ENCODE measurements at places on chromosomes 6 and 20.

DNA sequence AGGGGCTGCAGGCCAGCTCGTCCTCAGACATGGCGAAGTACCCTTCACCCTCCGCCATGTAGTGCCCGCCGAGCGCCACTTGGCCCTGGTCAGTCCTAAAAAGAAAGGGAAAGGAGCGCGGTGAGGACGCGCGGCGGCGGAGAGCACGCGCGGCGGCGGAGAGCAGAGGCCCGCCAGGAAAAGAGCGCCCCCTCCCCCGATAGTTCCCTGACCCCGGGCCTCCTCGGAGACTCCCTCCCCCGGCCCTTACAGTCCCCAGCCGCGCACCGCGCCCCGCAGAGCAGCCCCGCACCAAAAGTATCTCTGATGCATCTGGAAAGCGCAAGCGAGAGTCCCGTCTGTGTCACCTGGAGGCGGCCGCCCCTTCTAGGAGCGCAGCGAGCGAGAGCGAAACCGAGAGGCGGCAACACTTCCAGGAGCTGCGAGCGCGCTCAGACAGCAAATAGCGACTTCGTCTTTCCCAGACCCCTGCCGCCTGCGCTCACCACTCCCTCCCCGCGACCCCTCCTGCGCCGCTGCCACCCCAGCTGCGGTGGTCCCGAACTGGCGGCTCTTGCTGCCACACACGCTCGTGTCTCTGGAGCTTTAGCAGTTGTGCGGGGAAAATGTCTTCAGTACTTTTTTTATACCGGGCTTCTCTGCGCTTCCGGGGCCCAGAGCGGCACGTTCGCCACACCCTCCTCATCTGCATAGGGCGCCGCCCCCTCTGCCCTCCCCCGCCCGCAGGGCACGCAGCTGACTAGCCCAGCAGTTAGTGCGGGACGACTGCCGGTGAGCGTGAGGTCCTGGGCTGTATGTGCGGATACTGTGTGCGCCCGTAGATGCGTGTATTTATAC lies at the start of gene TENT5A:
TENT5A (minus strand) TSS at position 598 of the 837 bp plus-strand sequence; CDS start at position 58, 540 bp downstream.
- DNase-seq, result no peak

- DNase-seq, result no peak
Measured at GRCh38 chr6:135176464-135176863, 4.6 kb upstream of the MYB start.

GRCh38 chr6:161413355-161413771 lies 139.5 kb upstream of the AGPAT4 start:
- DNase-seq, result no peak

- DNase-seq, result no peak
Measured at GRCh38 chr6:10175362-10175761, 239.5 kb downstream of the TFAP2A start.

DNA sequence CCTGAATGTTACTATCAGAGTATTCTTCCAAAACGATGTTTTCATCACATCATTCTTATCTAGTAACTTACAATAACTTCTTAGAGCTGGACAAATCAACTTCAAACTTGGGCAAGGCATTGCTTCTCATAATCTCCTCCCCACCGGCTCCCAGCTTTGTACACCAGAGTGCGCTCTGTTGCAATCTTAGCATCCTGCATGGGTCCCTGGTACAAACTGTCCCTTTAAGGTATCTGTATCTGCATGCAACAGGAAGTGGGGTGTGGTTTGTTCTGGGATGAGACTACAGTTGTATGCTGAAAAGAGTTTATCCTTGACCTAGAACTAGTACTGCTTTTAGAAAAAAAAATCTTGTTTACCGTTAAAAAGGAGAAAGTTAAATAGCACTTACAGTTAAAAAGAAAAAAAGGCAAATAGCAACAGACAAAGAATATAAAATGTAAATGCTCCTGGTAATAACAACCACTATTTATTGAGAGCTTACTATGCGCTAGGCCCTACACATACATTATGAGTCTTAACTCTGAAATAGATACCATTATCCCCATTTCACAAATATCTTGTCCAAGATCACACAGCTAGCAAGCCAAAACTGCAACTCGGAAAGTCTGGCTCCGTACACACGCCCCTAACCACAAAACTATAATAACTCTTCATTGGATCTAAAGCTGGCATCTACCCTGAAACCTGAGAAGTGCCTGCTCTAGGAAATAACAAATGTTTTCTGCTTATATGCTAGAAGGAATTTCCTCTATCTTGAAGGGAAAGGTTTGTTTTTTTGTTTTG lies 9.8 kb upstream of the HECA start:
- DNase-seq, result no peak

GRCh38 chr20:54043076-54043967 lies 27.1 kb downstream of the BCAS1 start:
- DNase-seq, result no peak

DNA sequence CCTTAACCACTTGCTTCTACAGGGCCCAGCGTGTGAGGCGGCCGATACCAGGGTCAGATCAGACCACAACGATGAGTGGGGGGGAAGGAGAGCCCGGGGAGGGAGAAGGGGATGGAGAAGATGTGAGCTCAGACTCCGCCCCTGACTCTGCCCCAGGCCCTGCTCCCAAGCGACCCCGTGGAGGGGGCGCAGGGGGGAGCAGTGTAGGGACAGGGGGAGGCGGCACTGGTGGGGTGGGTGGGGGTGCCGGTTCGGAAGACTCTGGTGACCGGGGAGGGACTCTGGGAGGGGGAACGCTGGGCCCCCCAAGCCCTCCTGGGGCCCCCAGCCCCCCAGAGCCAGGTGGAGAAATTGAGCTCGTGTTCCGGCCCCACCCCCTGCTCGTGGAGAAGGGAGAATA lies 2.8 kb downstream of the RING1 start:
- no peak for DNase-seq

- no peak for DNase-seq
Measured at GRCh38 chr6:149164199-149164750, 153.2 kb upstream of the TAB2 start.

DNA sequence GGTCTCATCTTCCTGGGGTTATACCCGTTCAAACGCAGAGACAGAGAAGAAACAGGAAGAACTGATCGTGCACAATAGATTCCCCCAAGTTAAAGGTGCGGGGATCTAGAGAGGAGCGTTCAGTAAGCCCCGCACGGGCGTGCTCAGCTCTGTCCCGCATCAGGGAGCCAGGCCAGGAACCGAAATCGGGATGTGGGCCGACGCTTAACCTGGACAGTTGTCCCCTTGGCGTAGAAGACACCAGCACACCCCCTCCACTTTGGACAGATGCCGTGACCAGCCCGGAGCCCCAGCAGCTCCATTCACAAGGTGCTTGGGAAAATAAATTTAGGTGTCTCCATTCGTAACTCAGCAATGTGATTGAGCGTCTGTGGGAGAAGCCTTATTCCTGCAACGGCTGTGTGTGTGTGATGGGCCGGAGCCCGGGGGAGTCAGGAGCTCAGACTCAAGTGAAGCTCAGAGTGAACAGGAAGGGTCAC lies 24.0 kb upstream of the GATA5 start:
- no peak for DNase-seq

DNA sequence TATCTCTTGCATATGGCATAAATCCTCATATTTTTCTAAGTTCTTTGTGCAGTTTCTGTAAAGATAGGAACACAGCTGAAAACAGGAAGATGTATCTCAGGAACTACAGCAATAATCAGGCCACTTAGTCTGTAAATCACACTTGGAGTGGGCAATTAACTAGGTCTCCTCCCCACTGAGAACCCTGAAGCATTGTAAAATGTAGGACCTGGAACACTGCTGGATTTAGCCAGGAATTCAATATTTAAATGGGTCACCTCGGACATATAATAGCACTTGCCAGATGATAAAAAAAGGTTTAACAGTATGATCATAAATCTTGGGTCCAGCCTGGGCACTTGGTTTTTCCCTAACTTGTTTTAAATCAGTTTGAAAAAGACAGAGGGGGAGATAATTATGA lies 155.0 kb downstream of the GRM1 start:
- no peak for DNase-seq

GRCh38 chr20:41306061-41306727 lies 11.3 kb downstream of the ZHX3 start:
- no peak for DNase-seq

DNA sequence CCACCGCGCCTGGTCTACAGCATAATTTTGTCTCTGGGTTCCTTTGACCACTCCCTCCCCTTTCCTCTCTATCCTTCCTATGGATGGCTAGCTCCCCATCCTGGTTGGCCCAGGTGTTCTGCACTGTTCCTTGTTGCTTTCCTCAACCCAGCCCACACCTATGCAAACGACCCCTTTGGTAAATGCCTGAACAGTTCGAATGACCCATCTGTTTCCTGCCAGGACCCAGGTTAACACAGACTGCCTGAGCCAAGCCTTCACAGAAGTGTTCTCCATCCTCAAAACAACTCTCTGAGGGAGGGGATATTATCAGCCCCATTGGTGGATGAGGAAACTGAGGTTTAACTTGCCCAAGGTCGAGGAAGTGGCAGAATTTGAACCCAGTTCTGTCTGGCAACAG lies 44.8 kb upstream of the CCDC167 start:
- no peak for DNase-seq

- no peak for DNase-seq
Measured at GRCh38 chr6:140663094-140663493, 1288.6 kb upstream of the CITED2 start.

DNA sequence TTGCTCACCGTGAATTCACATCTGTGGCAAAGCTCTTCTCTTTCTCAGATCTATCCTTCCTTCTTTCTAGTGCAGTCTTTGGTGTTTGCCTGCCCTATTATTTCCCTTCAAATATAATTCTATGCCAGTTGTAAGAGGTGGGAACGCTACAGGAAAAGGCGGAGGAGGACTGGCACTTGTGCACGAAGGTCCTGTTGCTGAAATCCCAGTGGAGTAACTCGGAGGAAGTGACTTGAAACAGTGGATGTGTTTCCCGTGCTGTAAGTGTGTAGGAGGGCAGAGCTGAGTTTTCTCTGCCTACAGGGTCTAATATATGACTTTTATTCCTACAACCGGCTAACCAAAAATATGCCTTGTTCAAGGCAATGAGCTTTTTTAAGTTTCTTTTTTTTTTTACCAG lies 754.8 kb downstream of the QKI start:
- DNase-seq, result no peak

DNA sequence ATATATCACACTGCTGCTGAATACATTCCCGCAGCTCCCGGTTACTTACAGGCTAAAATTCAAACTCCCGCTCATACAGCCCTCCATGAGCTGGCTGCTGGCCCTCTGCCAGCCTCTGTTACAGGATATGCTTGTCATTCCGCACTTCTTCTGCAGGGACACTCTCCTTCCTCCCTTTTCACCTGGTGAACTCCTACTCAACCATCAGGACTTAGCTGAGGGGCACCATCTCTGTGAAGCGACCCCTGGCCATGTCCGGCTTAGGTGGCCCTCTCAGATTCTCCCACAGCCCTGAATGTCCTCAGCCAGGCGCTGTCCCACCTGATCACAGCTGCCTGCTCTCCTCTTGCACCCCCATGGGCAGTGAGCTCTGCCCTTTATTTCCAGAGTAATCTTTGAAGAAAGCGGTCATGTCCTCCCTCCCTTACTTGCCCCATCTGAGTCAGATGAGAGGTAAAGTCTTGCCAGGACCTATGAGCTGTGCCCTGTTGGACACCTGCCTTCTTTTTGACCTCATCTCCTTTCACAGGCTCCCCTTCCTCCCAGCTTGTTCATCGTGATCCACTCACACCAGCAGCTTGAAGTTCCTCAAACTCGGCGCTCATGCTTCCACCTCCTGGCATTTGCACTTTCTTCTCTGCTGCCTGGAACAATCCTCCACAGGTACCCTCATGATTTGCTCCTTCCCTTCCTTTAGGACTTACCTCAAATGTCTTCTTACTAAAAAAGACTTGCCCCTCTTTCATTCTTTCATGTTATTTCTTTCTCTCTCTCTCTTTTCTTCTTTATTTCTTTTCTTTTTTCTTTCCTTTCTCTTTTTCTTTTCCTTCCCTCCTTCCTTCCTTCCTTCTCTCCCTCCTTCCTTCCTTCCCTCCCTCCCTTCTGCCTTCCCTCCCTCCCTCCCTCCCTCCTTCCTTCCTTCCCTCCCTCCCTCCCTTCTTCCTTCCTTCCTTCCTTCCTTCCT lies 5.6 kb downstream of the CYP24A1 start:
- no peak for DNase-seq

DNA sequence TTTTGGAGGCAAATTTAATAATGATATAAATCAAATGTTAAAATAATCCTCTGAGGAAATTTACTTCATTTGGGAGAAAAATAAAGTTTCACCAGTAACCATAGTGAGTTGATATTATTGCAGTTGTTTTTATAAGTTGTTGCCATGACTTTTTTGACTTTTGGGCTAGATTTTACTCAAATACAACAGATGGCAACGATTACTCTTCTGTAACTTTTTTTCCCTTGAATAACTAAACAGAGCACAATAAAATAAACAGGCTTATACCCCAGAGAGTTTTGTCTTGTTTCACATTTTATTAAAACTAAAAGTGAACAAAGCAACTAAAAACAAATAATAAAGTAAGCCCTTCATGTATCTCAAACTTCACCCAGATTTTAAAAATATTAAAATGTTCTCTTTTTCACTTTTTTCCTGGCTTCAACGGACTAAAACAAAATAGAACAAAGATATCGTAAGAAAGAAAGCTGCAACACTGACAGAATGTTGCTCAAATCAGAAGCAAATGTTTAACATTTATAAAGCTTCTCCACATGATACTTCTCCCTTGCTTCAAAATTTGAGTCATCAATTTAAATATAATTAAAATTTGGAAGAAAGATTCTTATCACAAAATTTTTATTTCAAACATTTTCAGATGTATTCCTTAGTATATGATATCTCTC lies 42.5 kb upstream of the BMP5 start:
- no peak for DNase-seq

GRCh38 chr20:35942243-35942642 lies 12.1 kb downstream of the SCAND1 start:
- no peak for DNase-seq

DNA sequence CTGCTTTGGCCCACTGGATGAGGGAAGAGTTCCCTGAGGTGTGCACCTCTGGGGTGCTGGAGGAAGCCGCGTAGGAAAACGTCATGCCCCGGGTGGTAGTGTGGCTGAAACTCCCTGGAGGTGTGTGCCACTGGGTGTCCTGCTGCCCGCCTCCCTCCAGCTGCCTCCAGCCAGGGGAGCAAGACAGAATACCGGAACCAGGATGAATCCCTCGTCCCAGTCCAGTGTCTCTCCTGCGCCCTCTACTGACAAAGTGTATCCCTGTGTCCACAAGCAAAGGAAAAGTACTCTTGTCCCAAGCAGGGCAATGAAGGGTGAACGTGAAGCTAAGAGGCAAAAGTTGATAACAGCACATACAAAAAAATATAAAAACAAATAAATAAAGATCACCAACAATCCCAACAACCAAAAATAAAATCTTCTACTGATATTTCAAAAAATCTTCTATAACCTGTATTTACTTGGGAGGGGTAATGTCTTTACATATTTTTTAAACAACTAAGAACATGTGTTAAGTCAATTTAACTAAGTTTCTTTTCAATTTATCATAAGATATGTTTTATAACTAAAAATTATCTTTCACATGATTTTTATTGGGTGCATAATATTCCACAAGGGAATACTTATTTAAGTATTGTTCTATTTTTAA lies 437.6 kb downstream of the MAFB start:
- DNase-seq, result no peak

DNA sequence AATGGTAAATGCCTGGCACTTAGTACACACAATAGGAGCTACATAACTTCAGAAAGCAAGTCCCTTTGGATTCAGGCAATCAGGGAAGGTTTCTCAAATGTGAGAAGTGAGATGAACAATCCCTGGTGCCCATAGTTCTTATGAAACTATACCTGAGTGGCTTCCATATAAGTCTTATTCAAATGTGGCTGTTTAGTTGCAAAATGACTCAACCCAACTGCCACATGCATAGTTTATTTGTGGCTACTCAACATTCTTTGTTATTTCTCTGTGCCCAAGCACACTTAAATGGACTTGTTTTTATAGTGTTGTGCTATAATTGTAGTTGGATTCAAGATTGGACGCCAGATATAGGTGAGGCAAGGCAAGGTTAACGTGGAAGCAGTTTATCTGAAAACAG lies 93.7 kb upstream of the ATXN1 start:
- no peak for DNase-seq
